ENCODE measurements at places on chromosomes 13 and 19. TPM values are rescaled to one million over a fixed set of nuclear protein-coding genes. Genes with fewer than 3 reads are reported as not detected.

Gene RGL3
- 2.3 TPM for polyA plus RNA-seq

Gene DENND1C
- polyA plus RNA-seq = not detected

Gene NLRP11
- polyA plus RNA-seq = not detected

Gene ANGPTL8
- polyA plus RNA-seq = not detected

Gene C13orf42
- polyA plus RNA-seq = not detected

Gene CD177
- polyA plus RNA-seq = 1.1 TPM

Gene IZUMO2
- not detected for polyA plus RNA-seq
